D341Med (cell line): ENCODE measurements at places on chromosomes 13 and 19.

GRCh38 chr13:84377106-84377505, 494.8 kb upstream of the SLITRK1 start:
- DNase-seq = no peak

DNA sequence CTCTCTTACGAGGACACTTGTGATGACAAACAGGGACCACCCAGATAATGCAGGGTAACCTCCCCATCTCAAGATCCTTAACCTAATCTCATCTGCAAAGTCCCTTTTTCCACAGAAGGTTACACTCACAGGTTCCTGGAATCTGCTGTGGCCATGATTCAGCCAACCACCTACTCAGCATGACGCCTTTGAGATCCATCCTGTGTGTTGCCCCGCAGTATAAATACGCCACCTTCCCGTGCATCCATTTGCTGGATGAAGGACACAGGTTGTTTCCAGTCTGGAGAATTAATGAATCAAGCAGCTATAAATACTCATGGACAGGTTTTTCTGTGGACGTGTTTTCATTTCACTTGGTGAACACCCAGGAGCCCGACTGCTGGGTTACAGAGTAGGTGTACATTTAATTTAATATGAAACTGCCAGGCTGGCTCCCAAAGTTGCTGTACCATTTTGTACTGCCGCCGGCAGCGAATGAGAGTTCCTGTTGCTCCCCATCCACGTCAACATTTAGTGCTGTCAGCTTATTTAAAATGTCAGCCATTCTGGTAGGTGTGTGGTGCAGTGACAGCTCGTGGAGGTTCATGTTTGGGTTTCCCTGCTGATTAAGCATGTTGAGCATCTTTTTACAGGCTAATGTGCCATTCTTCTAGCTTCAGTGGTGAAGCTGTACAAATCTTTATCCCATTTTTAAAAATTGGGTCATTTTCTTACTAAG, 40.2 kb downstream of the ELL start:
- DNase-seq = no peak

- no peak for DNase-seq
Observed at GRCh38 chr13:99859178-99860177, 112.1 kb downstream of the ZIC5 start.

GRCh38 chr19:49224879-49225278, 67.3 kb downstream of the TRPM4 start:
- peak; percentile 83 for DNase-seq

- DNase-seq = no peak
Observed at GRCh38 chr19:6800991-6801484, 28.5 kb downstream of the VAV1 start.

DNA sequence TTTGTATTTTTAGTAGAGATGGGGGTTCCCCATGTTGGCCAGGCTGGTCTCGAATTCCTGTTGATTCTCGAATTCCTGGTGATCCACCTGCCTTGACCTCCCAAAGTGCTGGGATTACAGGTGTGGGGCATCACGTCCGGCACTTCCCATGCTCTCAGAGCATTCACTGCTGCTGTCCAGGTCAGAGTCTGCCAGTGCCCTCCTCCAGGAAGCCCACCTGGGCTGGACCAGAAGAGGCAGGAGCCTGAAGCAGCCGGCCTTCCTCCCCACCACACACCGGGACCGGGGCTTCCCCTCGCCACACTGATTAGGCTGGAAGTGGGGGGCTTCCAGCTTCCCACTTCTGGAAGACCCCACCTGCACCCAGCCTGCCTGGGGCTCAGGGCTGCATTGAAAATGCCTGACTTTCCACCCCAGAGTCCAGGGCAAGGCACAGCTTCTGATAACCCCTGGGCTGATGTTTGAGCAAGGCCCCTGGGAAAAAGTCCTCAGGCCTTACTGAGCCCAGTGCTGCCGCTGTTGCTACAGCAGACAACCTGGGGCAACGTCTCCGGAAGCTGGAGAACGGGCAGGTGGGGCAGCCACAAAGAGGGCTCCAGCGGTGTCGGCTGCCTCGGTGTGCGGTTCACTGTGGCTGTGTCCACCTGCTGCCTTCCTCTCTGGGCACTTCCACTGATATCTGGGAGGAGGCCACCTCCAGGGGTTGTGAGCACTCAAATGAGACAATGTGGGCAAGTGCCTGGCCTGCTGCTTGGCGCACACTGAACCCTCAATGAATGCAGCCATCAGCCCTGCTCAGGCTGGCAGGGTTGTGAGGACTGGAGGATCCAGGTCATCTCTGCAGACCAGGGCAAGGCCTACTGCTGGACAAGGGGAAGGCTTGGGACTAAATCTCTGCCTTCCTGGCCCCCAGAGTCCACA, 22.6 kb downstream of the CEBPA start:
- DNase-seq = no peak

- no peak for DNase-seq
Observed at GRCh38 chr13:106499896-106500295, 35.6 kb downstream of the EFNB2 start.

DNA sequence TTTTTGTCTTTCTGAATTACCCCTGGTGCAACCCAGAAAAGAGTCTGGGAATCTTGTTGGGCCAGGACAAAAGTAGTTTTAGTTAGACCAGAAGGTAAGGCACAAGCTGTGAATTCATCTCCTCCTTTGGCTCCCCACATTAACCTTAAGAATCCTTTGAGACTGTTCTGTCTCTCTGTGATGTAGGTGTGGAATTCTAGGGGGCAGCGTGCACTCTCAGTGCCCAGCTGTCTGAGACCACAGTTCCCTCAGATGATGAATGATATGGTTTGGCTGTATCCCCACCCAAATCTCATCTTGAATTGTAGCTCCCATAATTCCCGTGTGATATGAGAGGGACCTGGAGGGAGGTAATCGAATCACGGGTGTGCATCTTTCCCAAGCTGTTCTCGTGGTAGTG, 43.9 kb downstream of the ZNF506 start:
- no peak for DNase-seq

DNA sequence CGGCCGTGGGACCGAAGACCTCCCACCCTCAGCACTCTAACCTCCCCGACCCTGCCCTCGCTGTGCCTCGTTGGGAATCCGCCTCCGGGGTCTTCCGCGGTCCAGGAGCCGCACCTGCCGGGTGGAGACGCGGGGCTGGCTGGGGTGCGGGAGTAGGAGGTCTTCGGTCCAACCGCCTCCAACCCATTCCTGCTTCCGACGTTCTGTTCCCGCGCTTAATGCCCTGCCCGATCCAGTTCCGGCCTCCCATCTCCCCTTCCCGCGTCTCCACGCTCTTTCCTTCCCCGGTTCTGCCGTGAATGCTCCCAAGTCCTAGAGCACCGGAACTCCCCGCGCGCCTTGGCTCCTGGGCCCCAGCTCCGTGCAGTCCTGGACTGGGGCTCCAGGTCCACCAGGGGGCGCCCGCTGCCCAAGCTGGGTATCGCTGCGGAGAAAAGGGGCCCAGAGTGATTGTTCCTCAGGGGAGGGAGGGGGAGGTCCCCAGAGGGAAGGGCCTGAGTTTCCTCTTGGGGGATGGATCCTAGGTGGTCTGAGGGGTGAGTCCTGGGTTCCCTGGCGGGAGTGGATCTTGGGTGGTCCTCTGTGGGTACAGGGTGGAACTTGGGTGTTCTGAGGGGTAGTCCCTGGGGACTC, 14.1 kb upstream of the TNFSF9 start:
- peak; percentile 92 for DNase-seq

- DNase-seq = no peak
Observed at GRCh38 chr13:69956839-69957238, 150.8 kb upstream of the ATXN8OS start.

DNA sequence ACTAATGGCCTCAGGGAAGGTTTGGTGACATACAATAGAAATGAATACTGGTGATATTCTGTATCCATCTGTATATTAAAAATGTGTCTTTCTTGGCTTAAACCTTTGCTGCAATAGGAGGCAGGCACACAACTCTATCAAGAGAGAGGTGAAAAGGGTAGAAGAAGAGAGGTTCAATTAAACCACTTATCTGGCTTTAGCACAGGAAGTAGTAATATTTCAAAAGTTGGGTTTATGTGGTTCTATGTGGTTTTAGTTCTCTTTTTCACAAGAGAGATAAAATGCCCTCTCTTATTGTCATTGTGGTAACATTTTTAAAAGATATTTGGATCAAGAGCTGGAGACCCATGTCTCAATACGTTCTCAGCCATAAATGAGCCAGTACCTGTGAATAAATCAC, 146.2 kb upstream of the FNDC3A start:
- no peak for DNase-seq

DNA sequence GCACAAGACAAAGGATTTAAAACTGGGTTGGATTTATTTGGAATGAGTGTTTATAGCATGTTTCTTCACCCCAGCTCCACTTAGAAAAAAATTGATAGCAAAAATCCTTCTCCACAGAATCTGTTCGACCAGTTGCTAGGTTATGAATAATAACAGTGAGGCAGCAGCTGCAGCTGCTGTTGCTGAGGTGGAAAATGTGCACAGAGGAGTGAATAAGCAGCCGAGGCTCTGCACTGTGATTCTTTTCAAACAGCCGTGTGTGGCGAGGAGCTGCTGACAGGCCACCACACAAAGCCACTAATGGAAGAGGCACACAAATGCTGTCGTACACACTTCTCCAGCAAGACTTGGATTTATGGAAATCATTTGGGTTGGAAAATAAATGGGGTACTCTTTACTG, 6.4 kb upstream of the RASL11A start:
- no peak for DNase-seq

GRCh38 chr19:34480971-34481841, at the start of gene WTIP:
Gene WTIP (plus strand): TSS chr19:34481758. CDS start chr19:34481975, 217 bp downstream.
- DNase-seq = peak; percentile 80

DNA sequence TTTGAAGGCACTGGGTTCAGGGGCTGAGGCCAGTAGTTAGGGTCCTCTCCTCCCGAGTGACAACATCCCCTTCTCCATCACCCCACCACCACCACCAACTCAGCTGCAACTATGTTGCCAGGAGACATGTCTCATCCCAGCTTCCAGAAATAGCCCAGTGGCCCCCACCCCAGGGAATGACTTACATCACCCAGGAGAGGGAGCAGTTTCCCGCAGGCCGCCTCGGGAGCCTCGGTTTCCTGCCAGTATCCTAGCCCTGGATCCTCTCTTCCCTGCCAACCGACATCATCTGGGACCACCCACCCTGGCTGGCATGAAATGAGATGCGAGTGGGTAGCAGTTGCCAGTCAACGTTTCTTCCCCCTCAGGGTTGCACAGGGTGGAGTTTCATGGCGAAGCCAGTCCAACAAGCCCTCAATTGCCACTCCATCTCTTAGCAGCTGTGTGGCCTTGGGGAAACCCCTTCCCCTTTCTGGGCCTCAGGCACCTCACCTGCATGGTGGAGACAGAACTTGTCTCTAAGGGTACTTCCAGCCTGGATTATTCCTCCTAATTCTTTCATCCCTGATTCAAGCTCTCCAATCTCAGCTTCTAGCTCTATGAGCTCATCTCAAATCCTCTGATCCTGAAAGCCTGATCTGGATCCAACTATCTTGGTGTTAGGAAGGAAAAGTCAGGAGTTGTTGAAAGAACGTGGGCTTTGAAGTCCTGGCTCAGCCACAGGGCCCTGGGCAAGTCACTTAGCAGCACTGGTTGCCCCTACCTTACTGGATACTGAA, 3.9 kb upstream of the GSK3A start:
- peak; percentile 74 for DNase-seq

GRCh38 chr19:1999856-2000515, 15.5 kb downstream of the BTBD2 start:
- DNase-seq = peak; percentile 34

DNA sequence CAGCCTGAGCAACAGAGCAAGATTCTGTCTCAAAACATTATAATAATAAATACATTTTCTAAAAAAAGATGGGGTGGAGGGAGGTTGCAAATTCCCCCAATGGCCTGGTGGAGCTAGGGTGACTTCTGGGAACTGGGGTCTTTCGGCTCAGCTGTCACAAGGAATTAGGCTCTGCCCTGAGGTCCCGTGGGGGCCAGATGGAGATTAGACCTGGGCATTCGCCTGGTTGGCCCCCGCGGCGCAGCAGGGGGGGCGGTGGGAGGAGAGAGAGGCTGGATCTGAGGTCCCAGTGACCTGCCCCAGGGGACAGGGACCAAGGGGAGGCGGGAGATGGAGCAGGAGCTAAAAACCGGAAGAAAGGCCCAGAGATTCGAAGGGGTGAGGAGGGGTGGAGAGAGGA, 14.8 kb downstream of the FUT6 start:
- DNase-seq = peak; percentile 69

GRCh38 chr19:51333836-51334460, 8.0 kb downstream of the VSIG10L start:
- no peak for DNase-seq

GRCh38 chr13:27667946-27668345, 46.3 kb downstream of the POLR1D start:
- DNase-seq = no peak

- no peak for DNase-seq
Observed at GRCh38 chr19:40444825-40445312, 734 bp upstream of the SERTAD3 start.

- DNase-seq = peak; percentile 88
Observed at GRCh38 chr19:11496391-11497163, 9.1 kb downstream of the ZNF653 start.

DNA sequence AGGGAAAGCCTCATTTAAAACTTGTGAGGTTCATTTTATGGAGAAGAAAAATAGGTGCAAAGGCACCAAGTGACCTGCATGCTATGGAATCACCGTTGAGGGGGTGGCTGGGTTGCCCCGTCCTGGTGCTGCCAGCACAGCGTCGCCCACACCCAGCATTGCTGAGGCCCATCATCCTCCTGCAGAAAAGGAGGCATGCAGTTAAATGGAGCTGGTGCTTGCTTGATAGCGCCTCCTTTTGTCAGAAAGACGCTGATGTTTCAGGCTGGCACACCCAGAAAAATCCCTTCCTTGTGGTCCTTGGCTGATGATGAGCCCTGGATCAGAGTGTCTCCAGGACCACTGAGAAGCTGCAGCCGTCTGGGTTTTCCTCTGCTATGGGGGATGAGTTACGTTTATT, 36.9 kb downstream of the DHRS12 start:
- no peak for DNase-seq

DNA sequence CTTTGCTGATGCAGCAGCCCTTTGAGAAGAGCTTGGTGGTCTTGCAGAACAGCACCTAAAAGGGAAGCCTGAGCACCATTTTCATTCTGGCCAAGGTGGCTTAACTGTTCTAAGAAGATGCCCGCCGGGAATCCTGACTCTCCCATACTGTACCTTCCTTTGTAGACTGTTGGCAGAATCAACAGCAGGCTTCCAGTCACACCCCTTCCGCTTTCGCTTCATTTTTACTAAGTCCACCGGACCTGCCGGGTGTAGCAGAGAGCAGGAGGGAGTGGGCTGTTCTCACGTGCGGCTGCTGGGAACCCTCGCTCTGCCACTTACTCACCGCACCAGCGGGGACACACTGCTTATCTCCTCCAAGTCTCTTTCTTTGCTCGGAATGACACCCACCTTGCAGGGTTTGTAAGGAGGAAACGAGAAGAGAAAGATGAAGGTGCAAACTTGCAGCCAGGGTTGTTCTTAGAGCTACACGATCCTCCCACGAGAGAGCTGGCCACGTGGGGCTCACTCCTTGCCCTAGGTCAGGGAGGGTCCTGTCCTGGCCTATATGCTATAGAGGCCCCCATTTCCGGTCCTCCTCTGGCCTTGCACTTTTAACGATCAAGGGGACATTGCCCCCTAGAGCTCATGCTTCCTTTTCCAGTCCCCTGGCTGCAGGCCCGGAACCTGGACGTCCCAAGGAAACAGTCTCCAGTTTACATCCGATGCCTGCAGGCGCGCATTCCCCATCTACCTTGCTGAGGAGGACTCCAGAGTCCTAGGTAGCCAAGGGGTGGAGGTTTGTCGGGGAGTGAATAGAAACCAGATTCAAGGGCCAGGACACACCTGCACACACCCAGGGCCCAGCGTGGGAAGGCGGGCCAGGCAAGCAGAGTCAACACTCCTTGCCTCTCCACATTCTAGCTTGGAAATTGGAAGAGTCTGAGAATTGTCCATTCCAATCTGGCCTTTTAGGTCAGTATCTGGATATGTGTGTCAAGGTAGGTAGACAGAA, 453.6 kb downstream of the IRS2 start:
- DNase-seq = no peak

GRCh38 chr19:28420811-28421550, 792.0 kb downstream of the UQCRFS1 start:
- DNase-seq = no peak
